ENCODE measurements at places on chromosomes 1 and 21.

DNA sequence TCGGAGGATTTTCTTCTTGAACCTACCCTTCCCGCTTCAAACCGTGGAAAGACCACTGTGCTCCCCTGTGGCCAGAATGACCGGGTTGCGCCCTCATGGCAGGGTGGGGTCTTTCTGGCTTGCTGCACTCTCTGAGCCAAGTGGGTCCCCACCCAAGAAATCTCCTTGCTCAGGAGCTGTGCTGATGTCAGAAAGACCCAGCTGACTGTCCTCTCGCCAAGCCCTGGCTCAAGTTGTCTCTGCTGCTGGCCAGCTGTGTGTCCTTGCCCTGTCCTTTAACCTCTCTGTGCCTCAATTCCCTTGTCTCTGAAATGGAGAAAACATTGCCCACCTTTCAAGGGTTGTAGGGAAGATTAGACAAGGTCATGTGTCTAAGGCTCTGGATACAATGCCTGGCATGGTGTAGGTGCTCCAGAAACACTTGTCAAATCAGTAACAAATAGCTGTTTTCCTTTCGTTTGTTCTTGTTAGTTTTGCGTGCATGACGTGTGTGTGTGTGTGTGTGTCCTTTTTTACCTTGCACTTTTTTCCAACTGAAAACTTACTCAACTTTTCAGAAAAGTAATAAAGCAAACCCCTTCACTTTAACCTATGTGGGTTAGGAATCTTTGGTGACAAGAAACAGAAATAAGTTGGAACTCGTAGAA is 41.1 kb upstream of the RPL11 start:
- DNase-seq, result no peak

DNA sequence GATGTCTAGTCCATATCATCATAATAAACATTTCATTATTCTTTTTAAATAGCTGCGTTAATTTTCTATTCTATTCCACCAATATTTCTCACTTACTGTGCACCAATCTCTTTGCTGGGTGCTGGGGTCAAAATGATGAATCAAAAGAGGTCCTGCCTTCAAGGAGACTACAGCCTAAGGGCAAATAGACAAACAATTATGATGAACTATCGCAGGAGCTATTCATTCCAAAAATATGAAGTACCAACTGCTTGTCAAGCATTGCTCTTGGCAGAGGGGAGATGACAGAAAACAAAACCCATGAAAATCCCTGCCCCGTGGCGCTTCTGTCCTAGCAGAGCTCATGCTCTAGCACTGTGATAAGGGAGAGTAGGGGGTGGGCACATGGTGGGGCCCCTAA is 28.8 kb upstream of the SLC26A9 start:
- DNase-seq, result no peak

- no peak for DNase-seq
These were observed 133.6 kb downstream of the TGFBR3 start for GRCh38 chr1:91752324-91752723.

- no peak for DNase-seq
These were observed 43.9 kb upstream of the SOX13 start for GRCh38 chr1:204029016-204029415.

DNA sequence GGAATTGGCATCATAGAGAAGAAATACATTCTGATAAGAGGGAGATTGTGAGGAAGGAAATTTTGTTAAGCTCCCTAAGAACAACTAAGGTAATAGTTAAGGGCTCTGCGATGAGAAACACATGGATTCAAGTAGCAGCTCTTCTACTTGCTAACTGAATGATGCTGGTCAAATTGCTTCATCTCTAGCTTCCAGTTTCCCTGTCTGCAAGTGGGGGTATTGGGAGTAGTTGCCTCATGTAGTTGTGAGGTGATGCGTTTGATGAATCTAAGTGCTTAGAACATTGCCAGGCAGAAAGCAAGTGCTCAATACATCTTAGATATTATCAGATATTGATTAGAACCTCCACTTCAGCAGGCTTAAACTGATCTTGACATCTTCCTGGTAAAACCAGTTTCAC is 84.8 kb downstream of the CD58 start:
- DNase-seq, result no peak

- no peak for DNase-seq
These were observed 253.2 kb downstream of the PTPRC start for GRCh38 chr1:198892065-198892464.

DNA sequence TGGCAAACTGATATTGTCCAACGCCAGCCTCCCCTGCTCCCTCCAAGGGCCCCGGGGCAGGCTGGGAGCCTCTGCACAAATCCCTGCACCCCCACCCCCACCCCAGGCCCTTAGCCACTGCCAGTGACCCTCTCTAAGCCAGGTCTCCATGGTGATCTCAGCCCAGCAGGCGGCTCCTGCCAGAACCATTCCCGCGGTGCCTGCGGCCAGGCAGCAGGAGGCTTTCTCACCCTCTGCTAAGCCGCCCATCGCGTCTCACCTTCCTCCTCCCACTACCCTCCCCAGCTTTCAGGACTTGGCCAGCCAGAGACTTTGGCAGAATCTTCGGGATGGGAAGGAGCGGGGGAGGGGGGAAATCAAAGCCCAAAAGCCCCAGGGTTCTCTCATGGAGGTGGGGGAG is 46.8 kb upstream of the WASF2 start:
- no peak for DNase-seq

DNA sequence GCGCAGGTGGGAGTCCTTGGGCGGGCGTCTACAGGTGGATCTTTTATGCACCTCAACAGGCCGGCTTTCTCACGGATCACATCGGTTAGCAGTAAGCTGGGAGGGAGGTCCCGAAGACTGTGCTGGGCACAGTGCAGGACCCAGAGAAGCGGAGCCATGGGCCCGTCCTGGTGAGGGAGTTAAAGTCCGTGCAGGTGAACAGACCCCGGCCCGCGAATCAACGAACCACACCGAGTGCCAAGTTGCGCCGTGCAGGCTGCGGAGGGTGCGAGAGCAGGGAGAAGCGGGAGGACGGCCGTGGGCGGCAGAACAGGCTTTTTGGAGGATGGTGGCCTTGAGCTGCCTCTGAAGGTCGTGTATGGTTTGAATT is 233.3 kb downstream of the SDCCAG8 start:
- no peak for DNase-seq

GRCh38 chr21:40555021-40555528 is 291.9 kb downstream of the DSCAM start:
- DNase-seq, result no peak

GRCh38 chr1:24786191-24786590 is 40.9 kb downstream of the CLIC4 start:
- DNase-seq, result no peak

GRCh38 chr21:44982558-44983250 is 42.9 kb downstream of the SLX9 start:
- no peak for DNase-seq

DNA sequence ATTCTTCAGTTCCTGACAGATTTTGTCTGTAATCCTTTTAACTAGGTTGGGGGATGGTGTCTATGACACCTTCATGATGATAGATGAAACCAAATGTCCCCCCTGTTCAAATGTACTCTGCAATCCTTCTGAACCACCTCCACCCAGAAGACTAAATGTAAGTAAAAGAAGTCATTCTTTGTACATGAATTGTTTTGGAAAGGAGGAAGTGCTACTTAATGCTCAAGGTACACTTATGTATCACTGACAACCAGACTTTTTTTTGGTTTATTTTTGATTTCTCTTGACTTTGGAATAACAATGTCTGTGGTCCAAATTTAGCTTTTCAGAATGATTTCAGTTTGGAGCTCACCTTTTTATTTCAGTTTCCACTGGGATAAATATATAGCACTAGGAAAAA is 2.3 kb downstream of the DYRK3 start:
- no peak for DNase-seq

- DNase-seq, result peak; percentile 36
These were observed 655 bp downstream of the USF1 start for GRCh38 chr1:161044908-161045735.

DNA sequence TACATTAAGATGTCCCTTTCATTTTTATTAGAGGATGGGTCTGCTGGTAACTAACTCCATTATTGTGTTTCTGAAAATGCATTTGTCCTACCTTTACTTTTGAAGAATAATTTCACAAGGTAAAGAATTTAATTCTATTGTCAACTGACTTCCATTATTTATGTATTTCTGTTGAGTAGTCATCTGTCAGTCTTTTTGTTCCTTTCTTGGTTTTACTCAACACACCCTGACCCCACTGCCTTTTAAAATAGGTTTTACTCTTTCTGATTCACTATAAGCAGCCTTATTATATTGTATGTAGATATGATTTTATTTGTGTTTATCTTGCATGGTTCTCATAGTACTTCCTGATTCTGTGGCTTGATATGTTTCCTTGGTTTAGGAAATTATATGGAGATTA is 237.5 kb downstream of the TGFB2 start:
- DNase-seq, result no peak

- no peak for DNase-seq
These were observed 82.2 kb downstream of the FBXO2 start for GRCh38 chr1:11571906-11572616.
